ENCODE measurements at places on chromosomes 2 and 18.

DNA sequence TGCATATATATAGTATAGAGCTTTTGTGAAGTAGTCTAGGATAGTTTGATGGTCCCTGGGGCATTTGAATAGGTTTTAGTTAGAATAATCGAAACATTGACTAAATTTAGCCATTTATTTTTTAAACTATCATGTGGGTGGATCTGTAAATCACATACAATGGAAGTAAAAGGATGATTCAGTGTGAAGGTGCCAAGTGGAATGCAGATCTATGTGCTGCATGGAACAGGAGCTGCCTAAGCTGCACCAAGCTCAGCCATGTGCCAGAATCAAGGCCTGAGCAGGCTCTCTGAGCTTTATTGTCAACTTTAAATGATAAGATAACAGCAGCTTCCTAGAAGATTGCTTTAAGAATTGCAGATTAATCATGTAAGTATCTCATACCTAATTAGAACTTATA is 1996.2 kb upstream of the PIK3C3 start:
- DNase-seq = no peak

- DNase-seq = no peak
Measured at GRCh38 chr18:267380-267687, 513 bp downstream of the THOC1 start.

DNA sequence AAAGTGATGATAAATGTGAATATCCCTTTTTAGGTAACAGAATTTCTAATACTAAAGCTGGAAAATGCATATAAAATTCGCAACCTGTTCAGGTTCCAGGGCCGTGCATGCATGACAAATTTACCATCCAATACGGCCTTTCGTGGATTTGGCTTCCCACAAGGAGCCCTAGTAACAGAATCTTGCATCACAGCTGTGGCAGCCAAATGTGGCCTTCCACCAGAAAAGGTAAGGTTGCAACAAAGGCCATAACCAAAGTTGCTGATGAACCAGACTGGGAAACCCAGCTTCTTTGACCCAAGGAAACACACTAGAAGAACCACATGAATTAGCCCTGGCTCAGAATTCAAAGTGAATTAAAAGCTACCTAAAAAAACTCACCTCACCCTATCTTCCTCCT is 49.6 kb upstream of the BZW1 start:
- DNase-seq = no peak

- no peak for DNase-seq
Measured at GRCh38 chr2:101858246-101858645, 133.5 kb upstream of the IL1R2 start.

DNA sequence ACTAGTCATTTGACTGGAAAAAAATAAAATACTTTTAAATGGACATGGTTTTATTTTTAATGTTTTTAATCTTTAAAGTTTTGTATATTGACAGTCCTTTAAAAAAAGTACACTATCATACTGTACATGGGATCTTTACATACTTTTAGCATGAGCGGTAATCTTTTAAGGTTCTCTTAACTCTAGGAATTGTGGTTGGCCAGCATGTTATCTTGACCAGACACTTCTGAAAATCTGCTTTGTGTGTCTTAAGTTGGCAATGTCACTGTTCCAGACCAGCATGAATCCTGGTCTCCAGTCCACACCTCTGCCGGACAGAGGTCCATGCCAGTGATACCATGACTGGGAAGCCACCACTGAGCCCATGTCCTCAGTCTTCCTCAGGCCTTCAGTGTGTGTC is 17.7 kb downstream of the ITGB1BP1 start:
- no peak for DNase-seq

GRCh38 chr18:26531605-26532298 is 16.6 kb downstream of the KCTD1 start:
- no peak for DNase-seq

- no peak for DNase-seq
Measured at GRCh38 chr2:137700681-137701080, 263.6 kb upstream of the HNMT start.

GRCh38 chr2:159798376-159798725 is 343 bp upstream of the CD302 start:
- DNase-seq = no peak

DNA sequence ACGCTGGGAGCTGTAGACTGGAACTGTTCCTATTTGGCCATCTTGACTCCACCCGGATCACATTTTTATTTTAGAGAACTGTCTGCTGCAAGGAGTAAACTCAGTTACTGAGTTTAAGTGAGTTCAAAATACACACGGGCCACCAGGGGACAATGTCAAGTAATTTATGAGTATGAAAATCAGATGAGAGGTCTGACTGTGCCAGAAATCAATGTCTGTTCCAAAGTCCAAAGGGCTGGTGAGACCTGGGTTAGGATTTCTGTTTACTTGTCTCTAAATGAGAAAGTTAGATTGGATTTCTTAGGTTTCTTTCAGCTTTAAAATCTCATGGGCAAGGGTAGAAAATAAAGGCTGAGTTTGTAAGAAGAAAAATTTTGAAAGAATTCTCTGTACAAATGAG is 465.8 kb upstream of the MEIS1 start:
- no peak for DNase-seq

GRCh38 chr2:207216457-207216856 is 50.7 kb upstream of the KLF7 start:
- no peak for DNase-seq

GRCh38 chr2:240297256-240298116 is 138.0 kb upstream of the GPC1 start:
- DNase-seq = no peak

GRCh38 chr2:234258562-234259141 is 208.2 kb downstream of the SPP2 start:
- DNase-seq = no peak

- DNase-seq = no peak
Measured at GRCh38 chr2:12363138-12363537, 353.6 kb upstream of the TRIB2 start.

DNA sequence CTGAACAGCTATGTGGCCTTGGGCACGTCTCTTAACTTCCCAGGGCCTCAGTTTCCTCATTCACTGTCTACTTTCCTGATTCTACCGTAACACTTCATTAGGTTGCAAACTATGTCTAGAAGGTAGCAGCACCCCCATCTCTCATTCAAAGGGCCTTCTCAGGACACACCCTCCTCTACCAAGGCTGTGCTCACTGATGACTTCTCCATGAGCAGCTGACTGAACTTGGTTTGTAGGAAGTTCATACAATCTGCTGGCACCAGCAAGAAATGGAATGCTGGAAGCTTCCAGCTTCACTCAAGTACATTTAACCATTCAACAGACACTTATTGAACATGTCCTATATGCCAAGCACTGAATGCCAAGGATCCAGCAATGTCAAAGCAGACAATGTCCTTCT is 250.8 kb upstream of the CTAGE1 start:
- no peak for DNase-seq
